Stomach (tissue), 19 donors: ENCODE measurements at places on chromosomes 1 and 21. TPM values are rescaled to one million over a fixed set of nuclear protein-coding genes. Genes with fewer than 3 reads are reported as not detected.

Gene PPIAL4G
- total RNA-seq, result 0.18 TPM

Gene AIM2
- total RNA-seq, result 1.6 TPM

Gene SELENBP1
- total RNA-seq, result 661 TPM

Gene ALPL
- total RNA-seq, result 12.0 TPM

Gene AGMAT
- total RNA-seq, result 4.6 TPM

Gene MAP3K21
- total RNA-seq, result 52.1 TPM

Gene C8B
- total RNA-seq, result not detected

Gene KCNN3
- total RNA-seq, result 10.7 TPM

GRCh38 chr21:35428489-35428888 lies 379.4 kb upstream of the RUNX1 start:
- no peaks in the 10 kb centered on the region for H3K27me3 ChIP-seq
- H3K4me3 ChIP-seq, result no peak overlapping the region
- H3K27ac ChIP-seq, result peak overlapping the region; percentile 56
- no peak for DNase-seq

DNA sequence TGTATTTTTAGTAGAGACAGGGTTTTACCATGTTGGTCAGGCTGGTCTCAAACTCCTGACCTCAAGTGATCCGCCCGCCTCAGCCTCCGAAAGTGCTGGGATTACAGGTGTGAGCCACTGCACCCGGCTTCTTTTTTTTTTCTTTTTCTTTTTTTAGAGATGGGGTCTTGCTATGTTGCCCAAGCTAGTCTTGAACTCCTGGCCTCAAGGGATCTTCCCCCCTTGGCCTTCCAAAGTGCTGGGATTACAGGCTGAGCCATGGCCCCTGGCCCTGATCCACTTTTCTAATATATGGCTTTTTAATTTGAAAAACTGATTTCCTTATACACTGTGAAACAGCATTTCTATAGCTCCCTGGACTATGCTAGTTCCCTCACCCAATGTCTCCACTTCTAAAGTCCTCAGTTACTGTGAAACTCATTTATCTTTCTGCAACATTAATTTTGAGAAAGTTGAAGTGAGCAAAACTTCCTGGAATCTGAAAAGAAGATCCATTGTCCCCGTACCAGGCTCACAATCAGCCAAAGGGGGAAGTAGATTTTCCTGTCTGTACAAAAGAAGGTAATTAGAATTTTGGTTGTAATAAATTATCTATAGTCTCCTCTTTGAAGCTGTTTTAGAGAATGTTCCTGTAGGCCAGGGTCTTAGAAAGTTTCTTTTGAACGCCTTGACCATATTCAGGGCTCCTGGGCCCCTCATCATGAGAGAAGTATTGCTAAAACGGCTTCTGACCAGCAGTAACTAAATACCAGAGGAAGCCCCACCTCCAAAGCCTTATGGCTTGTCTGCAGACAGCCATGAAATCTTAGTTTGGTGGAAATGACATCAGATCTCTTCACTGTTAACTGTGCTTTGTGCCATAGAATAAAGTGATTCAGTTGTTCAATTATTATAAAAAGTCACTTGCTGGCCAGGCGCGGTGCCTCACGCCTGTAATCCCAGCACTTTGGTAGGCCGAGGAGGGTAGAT lies 34.9 kb downstream of the DEGS1 start:
- DNase-seq, result no peak
- H3K4me3 ChIP-seq, result no peak overlapping the region
- peaks cover 5% of the 10 kb centered on the region for H3K4me1 ChIP-seq
- H3K27ac ChIP-seq, result no peak overlapping the region

DNA sequence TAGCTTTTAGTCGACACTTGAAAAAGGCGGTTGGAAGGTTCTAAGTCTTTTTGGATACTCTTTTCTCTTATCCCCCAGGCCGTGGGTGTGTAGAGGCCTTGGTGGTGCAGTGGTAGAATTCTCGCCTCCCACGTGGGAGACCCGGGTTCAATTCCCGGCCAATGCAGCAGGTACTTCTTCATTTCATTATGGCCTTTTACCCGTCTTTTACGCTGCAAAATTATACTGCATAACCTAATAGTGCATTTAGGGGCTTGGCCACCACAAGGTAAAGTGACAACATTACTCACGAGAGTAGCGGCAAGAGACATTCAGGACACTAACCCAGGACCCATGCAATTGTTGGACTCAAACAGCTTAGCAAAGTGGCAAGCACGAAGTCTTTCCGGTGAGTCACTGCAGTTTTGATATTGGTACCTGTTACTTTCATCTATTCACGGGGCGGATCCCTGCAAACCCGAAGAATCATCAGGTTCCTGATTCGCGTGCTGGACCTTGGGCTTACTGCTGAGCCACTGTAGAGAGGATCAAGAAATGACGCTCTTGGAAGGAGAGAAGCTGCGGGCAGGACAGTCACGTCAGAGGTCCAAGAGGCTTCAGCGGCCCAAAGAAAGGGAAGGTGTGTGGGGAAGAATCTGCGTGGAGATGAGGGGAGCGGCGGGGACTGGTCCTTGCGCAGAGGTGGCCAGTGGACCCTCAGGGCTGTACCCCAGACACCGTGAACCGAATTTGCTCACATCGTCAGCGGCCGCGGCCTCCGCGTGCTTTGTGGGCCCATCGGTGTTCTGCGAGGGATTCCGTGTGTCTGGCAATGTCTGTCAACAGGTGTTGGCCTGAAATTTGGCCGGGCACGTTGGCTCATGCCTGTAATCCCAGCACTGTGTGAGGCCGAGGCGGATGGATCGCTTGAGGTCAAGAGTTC lies 12.9 kb upstream of the RNU1-4 start:
- no peak for DNase-seq
- no peaks in the 10 kb centered on the region for H3K36me3 ChIP-seq
- no peak overlapping the region for H3K4me3 ChIP-seq
- no peaks in the 10 kb centered on the region for H3K4me1 ChIP-seq

- H3K36me3 ChIP-seq, result peaks cover 4% of the 10 kb centered on the region
- no peaks in the 10 kb centered on the region for H3K27me3 ChIP-seq
- no peak overlapping the region for H3K27ac ChIP-seq
Observed at GRCh38 chr1:45018599-45019230, 6.7 kb downstream of the UROD start.

DNA sequence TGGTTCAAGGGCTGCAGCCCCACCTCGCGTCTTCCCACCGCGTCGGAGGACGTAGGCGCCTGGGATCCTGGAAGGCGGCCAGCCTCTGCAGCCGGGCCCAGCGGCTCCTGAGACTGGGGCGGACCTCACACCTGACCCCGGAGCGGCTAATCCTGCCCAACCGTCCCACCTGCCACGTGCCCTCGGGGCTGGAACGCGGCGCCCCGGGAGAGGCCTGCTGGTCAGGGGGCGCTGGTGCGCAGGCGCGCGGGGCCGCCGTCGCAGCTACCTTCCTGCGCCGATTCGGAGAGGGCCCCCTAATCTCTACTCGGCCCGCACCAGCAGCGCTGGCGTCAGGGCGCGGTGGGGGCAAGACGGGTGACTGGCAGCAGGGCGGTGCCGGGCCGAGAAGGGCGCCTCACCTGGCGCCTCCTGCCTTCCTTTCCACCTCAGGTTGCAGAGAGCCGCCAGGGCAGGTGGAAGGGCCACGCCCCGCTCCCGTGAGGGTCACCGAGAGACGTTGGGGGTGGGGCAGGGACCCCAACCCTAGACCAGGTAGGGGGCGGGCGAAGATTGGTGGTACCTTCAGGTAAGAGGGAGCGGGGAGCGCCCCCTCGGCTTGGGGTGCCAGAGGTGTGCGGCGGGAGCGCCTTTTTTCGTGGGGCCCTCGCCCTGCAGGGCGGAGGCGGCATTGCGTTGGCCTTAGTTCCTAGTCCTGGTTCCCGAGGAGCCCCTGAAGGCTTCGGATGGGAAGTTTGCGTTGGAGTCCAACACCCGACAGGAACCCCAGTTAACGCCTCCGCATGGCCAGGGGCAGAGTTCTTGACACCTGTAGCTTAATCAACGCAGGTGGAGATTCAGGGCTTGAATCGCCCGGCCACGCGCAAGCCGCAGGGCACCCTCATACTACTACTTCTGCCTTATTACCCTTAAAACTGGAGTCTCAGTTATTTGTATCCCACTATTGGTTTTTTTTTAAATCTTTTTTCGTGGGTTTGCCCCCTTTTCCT lies at the start of gene TDRD5:
TSS of gene TDRD5 (plus strand) at position 241 of the 989 bp plus-strand sequence. CDS start 784 bp downstream, outside the sequence.
- peaks cover 7% of the 10 kb centered on the region for H3K4me1 ChIP-seq
- no peaks in the 10 kb centered on the region for H3K36me3 ChIP-seq
- peak within 1 kb of the TSS; percentile 27 for H3K4me3 ChIP-seq
- peak; percentile 69 for DNase-seq
- no peak within 1 kb of the TSS for H3K27ac ChIP-seq
- peaks cover 29% of the 10 kb centered on the region for H3K27me3 ChIP-seq

GRCh38 chr1:145962157-145963102 lies 1.9 kb downstream of the ANKRD34A start:
- no peaks in the 10 kb centered on the region for H3K36me3 ChIP-seq
- peak overlapping the region; percentile 87 for H3K27ac ChIP-seq
- peaks cover 8% of the 10 kb centered on the region for H3K27me3 ChIP-seq
- H3K4me3 ChIP-seq, result peak overlapping the region; percentile 52

- no peak overlapping the region for H3K4me3 ChIP-seq
- DNase-seq, result no peak
- H3K36me3 ChIP-seq, result no peaks in the 10 kb centered on the region
Observed at GRCh38 chr1:79105500-79105899, 99.0 kb upstream of the ADGRL4 start.

- H3K4me3 ChIP-seq, result no peak overlapping the region
- H3K4me1 ChIP-seq, result peaks cover 76% of the 10 kb centered on the region
- peak overlapping the region; percentile 37 for H3K27ac ChIP-seq
- no peaks in the 10 kb centered on the region for H3K27me3 ChIP-seq
- H3K36me3 ChIP-seq, result no peaks in the 10 kb centered on the region
- DNase-seq, result peak; percentile 97
Observed at GRCh38 chr1:2279210-2279639, 51.1 kb downstream of the SKI start.

DNA sequence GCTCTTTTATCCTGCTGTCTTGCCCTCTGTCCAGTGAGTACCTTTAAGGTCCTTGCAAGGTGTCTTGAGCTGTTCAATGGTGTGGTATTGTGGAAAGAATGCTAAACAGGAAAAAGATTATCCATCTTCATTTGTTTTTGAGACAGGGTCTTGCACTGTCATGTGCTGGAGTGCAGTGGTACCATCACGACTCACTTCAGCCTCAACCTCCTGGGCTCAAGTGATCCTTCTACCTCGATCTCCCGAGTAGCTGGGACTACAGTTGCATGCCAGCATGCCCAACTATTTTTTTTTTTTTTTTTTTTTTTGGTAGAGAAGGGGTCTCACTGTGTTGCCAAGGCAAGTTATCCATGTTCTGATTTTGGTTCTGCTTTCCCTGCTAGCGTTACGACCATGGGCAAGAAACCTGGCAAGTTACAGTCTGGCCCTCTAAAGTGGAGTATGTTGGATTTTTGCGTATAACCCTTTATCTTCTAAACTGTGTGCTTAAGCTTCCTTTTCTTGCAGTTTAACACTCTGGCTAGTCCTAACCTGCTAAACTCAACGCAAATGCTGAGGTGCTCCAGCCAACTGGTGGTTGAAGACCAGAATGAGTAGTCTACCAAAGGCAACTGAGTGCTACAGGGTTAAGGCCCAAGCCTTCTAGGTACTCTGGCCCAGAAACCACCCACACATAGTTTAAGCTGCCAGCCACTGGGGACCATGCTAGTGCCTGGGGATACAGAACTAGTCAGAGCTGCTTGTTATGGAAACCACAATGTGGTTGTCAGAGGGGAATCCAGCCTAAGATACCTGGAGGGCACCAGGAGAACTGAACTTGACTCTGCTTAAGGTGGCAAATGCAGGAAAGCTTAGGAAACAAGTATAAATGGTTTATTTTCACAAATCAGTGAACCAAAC lies 7.9 kb downstream of the RPL11 start:
- H3K36me3 ChIP-seq, result peaks cover 69% of the 10 kb centered on the region
- no peak overlapping the region for H3K4me3 ChIP-seq
- H3K27ac ChIP-seq, result no peak overlapping the region
- DNase-seq, result no peak
- peaks cover 28% of the 10 kb centered on the region for H3K4me1 ChIP-seq

DNA sequence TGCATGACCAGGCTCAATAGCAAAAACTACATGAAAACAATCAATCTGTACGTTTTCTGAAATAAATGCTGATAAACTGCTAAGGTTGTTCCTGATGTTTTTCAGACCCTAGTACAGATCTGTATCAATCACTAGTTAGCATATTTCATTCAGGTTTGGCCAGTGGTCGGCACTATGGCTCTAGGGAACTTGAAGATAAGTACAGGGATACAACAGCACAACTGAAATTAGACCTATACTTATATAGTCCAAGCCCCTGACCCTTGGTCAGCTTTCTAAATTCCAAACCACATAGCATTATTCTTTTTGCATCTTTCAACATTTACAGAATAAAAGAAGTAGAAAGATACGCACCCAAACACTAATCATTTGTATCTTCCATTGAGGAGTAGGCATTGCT lies 142.7 kb downstream of the PLPPR4 start:
- DNase-seq, result no peak
- no peaks in the 10 kb centered on the region for H3K36me3 ChIP-seq
- H3K27ac ChIP-seq, result no peak overlapping the region

- no peaks in the 10 kb centered on the region for H3K27me3 ChIP-seq
- peak; percentile 13 for DNase-seq
- no peak overlapping the region for H3K27ac ChIP-seq
- H3K4me1 ChIP-seq, result no peaks in the 10 kb centered on the region
Observed at GRCh38 chr1:237999426-238000052, 108.8 kb upstream of the ZP4 start.

DNA sequence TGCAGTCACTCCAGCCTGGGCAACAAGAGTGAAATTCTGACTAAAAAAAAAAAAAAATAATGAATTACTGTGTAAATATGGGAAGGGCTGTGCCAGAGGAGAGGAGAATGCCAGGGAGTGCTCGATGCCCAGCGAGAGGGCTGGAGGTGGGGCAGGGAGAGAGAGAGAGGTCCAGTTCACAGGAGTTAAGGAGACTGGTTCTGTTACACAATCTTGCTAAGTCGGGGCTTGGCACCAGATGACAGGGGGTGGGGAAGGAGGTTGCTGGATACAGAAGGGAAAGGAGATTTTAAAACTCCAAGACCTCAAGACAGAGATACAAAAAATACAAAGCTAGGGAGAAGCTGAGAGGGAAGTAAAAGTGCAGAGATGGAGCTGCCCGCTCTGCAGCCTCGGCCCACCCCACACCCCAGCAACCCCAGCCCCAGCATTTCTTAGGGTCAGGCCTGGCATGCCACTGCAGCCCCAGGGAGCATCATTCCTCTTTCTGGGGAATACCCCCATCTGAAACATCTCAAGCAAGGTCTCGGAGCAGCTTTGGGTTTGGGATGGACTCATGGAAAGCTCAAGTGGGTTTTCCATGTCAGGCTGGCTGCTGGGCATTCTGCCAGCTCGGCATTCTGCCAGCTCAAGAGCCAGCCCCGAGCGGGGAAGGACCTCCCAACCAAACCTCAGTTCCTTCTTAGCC lies 991 bp downstream of the SELENBP1 start:
- H3K4me1 ChIP-seq, result peaks cover 56% of the 10 kb centered on the region
- no peaks in the 10 kb centered on the region for H3K27me3 ChIP-seq
- peak; percentile 90 for DNase-seq
- H3K36me3 ChIP-seq, result peaks cover 26% of the 10 kb centered on the region

GRCh38 chr1:2544093-2544874 lies 11.9 kb upstream of the TNFRSF14 start:
- H3K4me3 ChIP-seq, result no peak overlapping the region
- no peaks in the 10 kb centered on the region for H3K27me3 ChIP-seq
- H3K36me3 ChIP-seq, result no peaks in the 10 kb centered on the region
- peaks cover 75% of the 10 kb centered on the region for H3K4me1 ChIP-seq
- peak; percentile 68 for DNase-seq
- H3K27ac ChIP-seq, result no peak overlapping the region
